ELR (cell line): ENCODE measurements at places on chromosomes 12 and 14.
A peak's percentile ranks its signal among the peaks of the same experiment; 100 is the strongest.

GRCh38 chr14:21251215-21251614, 18.0 kb downstream of the HNRNPC start:
- no peak for DNase-seq

GRCh38 chr14:34201909-34202637, 251.2 kb upstream of the EGLN3 start:
- no peak for DNase-seq

DNA sequence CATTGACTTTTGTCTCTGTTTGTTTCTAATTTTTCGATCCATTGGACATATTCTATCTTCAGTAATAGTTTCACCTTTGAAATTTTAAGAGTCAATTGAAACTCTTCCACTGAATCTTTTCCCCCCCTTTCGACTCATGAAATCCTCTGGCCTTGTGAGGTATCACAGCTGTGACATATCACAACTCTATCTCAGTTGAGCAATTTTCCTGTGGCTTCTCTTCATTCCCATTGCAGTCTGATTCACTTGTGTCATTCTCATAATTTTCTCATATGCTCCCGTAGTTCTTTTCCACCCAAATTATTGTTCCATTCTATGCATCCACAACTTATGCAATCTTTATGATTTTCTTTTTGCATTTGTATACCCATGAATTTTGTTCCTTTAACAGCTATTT, 261.6 kb downstream of the DACT1 start:
- peak; percentile 82 for DNase-seq

DNA sequence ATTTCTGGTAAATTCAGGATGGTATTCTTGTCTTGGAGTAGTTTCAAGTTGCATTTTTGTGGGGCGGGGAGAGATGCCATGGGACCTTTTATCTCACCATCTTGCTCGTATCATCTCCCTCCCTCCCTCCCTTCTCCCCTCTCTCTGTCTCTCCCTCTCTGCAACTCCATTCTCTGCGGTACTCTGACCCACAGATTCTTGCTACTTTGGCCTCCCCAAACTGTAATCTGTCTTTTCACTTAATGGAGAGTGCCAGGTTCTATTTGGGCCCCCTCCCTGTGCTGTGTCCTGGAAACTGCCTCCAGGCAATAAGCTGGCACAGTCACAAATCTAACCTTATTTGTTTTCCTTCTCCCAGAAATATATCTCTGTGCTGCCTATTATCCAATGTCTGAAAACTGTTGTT, 175.2 kb downstream of the PAWR start:
- no peak for DNase-seq

GRCh38 chr14:61360796-61361525, 39.6 kb downstream of the PRKCH start:
- no peak for DNase-seq

- no peak for DNase-seq
Measured at GRCh38 chr14:63483315-63483714, 59.9 kb downstream of the PPP2R5E start.

GRCh38 chr12:131511391-131511802, 199.5 kb upstream of the SFSWAP start:
- peak; percentile 22 for DNase-seq

GRCh38 chr14:52086711-52087110, 17.9 kb upstream of the NID2 start:
- DNase-seq, result no peak

DNA sequence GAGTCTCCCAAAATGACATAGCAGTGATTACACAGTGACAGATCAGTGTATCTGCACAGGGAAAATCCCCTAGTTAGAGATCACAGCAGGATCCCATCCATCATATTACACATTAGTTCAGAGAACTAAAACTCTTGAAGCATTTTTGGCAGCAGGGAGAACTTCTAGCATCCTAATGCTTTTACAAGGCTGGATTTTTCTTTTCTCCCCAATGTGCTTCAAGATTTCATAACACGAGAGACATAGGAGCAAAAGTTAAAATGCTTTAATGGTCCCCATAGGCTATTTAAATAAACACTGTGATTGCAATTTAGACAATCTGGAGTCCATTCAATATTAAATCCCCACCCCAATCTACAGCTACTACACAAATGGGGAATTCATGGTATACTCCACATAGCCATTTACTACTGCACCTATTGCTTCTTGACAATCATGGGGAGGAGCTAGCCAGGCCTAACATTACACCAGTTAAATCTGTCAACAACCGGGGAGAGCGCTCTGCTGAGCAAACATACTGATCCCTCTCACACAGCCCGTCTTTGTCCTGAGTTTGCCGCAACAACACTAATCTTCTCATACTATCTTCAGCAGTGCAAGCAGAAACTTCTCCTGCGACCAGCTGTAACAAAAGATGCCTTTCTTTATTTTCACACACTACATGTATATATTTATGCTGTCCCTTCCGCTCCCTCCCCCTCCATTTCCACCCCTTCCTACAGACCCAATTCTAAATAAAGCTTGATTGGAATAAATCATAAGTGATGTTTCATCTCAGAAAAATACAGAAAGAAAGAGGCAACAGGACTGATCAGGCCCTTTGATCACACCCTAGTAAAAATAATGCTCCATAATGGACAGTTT, 120.3 kb upstream of the SOX5 start:
- DNase-seq, result no peak

DNA sequence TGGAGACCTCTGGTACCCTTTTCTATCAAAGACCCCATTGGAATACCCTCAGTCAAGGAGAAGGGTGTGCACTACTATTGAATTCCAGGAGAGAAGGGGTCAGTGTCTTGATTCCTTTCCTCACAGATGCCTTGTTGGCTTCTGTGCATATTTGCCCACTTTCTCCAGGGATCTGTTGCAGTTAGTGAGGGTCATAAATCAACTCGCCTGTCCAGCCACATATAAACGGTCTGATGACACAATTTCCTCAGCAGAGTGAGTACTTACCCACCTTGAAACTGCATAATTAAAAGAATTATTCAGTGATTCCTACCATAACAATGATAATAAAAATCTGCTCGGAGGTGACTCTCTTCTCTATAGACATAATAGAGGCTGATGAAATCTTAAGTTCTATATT, 13.9 kb upstream of the DCD start:
- no peak for DNase-seq

DNA sequence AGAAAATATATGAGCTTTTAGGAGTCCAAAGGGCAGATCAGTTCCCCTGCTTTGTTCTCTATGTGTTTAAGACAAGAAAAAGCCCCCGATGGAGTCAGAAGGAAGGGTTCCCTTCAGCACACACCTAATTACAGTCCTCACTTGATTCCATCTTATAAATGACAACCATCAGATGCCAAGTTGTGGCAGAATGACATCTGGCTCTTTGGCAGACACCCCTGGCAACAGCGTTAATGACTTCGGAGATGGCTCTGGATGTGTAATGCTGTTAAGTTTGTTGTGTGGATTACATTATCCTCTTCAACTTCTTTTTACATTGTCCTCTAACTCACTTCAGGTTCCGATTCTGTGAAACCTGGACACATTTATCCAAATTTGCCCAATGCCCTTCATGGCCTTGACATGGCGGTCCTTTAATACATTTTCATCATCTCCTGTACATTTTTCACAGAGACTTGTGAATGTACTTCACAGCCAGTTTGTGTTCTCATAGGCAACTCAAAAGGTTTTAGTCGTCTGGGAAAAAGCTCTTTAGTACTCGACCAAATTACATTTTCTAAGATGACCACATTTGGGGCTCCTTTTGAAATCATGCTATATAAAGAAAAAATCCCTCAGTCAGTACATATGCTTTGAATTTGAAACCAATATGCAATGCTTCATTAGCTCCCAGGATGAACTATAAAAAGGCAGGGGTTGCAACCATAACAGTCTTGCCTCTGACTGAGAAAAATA, 667.8 kb downstream of the NOVA1 start:
- DNase-seq, result no peak

- DNase-seq, result no peak
Measured at GRCh38 chr12:83666690-83667089, 980.0 kb downstream of the TMTC2 start.

- DNase-seq, result peak; percentile 68
Measured at GRCh38 chr12:47813511-47814196, 6.0 kb downstream of the HDAC7 start.

- no peak for DNase-seq
Measured at GRCh38 chr14:37047996-37048395, 124.4 kb downstream of the SLC25A21 start.
